T-helper 2 cell treated with Interferon-gamma antibody and Interleukin-4, amounts not matched to agents 100 ng/mL and 5 ng/mL, for 36 hours (primary cell): ENCODE measurements at places on chromosomes 7 and 10. TPM values are rescaled to one million over a fixed set of nuclear protein-coding genes. Genes with fewer than 3 reads are reported as not detected.

The GSTK1 gene
- total RNA-seq: 363 and 365 TPM in 2 replicates

The CC2D2B gene
- 0.45 and 0.64 TPM in 2 replicates for total RNA-seq

The KMT2C gene
- total RNA-seq: 58.0 and 66.3 TPM in 2 replicates

The SORCS3 gene
- total RNA-seq: not detected in 2 replicates

The TAS2R3 gene
- 1.1 and 1.3 TPM in 2 replicates for total RNA-seq

The C1QL3 gene
- total RNA-seq: not detected in 2 replicates

The MICU1 gene
- 29.2 and 30.5 TPM in 2 replicates for total RNA-seq

The PTPN20 gene
- total RNA-seq: 1.9 and 2.8 TPM in 2 replicates

The ZNF804B gene
- total RNA-seq: not detected in 2 replicates

The SPDYE1 gene
- not detected in 2 replicates for total RNA-seq

The ADRB1 gene
- total RNA-seq: not detected in 2 replicates

The GTF2I gene
- total RNA-seq: 167 and 169 TPM in 2 replicates

The MYPN gene
- not detected in 2 replicates for total RNA-seq

The ZNF736 gene
- total RNA-seq: 22.2 and 24.9 TPM in 2 replicates

The OR13A1 gene
- not detected in 2 replicates for total RNA-seq

The C10orf53 gene
- not detected in 2 replicates for total RNA-seq

The FAM25A gene
- not detected in 2 replicates for total RNA-seq

The GPR15LG gene
- not detected in 2 replicates for total RNA-seq

The ANKRD2 gene
- 0.36 and 0.52 TPM in 2 replicates for total RNA-seq

The TET1 gene
- total RNA-seq: 2.3 and 2.7 TPM in 2 replicates

The VIPR2 gene
- total RNA-seq: 2.2 and 2.5 TPM in 2 replicates

The CCAR1 gene
- 87.5 and 90.3 TPM in 2 replicates for total RNA-seq

The CDHR1 gene
- total RNA-seq: 0.07 TPM in 1 of 2 replicates, not detected in the other

The ST7 gene
- 6.2 and 6.3 TPM in 2 replicates for total RNA-seq

The PRLHR gene
- total RNA-seq: not detected in 2 replicates

The OR6V1 gene
- total RNA-seq: not detected in 2 replicates

The NXPH1 gene
- total RNA-seq: not detected in 2 replicates

The FOXI2 gene
- total RNA-seq: not detected in 2 replicates

The HABP2 gene
- not detected in 2 replicates for total RNA-seq

The CCDC172 gene
- not detected in 2 replicates for total RNA-seq
